Right atrium auricular region (tissue), 2 donors: ENCODE measurements at places on chromosomes 16 and 17. TPM values are rescaled to one million over a fixed set of nuclear protein-coding genes. Genes with fewer than 3 reads are reported as not detected.

DNA sequence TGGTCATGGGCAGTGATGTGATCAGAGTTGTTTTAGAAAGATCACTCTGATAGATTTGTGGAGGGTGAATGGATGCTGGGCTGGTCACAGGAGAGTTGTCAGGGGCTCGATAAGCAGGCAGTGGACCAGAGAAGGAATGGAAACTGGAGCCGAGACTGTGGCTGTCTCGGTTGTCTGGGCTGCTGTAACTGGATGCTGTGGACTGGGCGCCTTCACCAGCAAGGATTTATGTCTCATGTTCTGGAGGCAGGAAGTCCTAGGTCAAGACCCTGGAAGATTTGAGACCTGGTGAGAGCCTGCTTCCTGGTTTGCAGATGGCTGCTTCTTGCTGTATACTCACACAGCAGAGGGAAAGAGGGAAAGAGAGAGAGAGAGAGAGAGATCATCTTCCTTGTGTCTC, 203.6 kb downstream of the HS3ST4 start:
- DNase-seq, result no peak

GRCh38 chr16:12009462-12009861, 32.9 kb downstream of the SNX29 start:
- no peak for DNase-seq

GRCh38 chr17:34763728-34764665, 184.6 kb downstream of the TMEM132E start:
- DNase-seq, result no peak

GRCh38 chr16:67459066-67459860, 21.7 kb downstream of the ATP6V0D1 start:
- no peak for DNase-seq

The SLC25A10 gene
- total RNA-seq, result 6.6 TPM
